Temporal lobe (tissue), 4 donors: ENCODE measurements at places on chromosomes 7 and 10. TPM values are rescaled to one million over a fixed set of nuclear protein-coding genes. Genes with fewer than 3 reads are reported as not detected.

The LRMDA gene
- total RNA-seq: 1.2 TPM

The GHRHR gene
- 2.2 TPM for total RNA-seq

The STEAP2 gene
- 2.0 TPM for total RNA-seq

The TMEM236 gene
- under 0.01 TPM for total RNA-seq

The CADPS2 gene
- 3.2 TPM for total RNA-seq

The MPP7 gene
- total RNA-seq: 1.2 TPM

The CPXM2 gene
- 0.49 TPM for total RNA-seq

The CDH23 gene
- 3.4 TPM for total RNA-seq

The ATOH7 gene
- total RNA-seq: 0.49 TPM
